Fibroblast of the aortic adventitia (primary cell): ENCODE measurements at places on chromosomes 2 and 18.
A peak's percentile ranks its signal among the peaks of the same experiment; 100 is the strongest.

DNA sequence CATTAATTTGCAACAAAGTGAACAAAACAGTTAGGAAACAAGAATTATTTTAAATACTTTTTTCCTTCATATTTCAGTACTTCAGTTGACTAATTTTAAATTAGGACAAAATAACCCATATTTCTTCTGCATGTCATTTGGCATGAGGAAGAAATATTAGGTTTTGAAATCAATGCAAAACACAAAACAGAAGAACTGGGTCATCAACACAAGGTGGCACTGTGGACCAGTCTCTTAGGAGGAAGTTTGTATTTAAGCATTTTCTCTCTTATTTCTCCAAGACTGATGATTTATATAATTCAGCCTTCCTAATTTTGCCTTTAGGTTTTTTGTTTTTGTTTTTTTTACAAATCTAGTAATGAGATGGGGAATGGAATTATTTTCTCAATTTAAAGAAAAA, 352.8 kb upstream of the KCNH7 start:
- peak; percentile 77 for DNase-seq

DNA sequence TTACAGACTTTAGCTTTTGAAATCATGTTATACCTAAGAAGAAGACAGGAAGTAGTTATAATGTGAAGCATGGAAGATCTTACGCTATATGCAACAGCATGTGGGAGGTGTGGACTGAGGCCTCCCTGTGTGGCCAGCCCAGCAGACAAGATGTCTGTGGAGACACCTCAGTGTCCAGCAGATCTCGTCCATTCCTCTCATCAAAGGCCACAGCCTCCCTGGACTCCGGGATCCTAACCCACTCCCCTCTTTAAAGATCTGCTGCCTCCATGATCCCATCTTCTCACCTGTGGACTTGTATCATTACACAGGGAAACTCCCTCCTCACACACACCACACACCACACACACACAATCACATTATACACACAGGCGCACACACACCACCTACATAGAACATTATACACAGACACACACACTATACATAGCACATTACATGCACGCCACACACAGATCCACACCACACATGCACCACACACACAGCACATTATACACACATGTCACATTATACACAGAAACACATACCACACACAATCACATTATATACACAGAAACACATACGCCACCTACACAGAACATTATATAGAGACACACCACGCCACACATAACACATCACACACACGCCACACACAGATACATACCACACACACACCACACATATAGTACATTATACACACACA, 89.5 kb downstream of the PXDN start:
- DNase-seq: no peak

DNA sequence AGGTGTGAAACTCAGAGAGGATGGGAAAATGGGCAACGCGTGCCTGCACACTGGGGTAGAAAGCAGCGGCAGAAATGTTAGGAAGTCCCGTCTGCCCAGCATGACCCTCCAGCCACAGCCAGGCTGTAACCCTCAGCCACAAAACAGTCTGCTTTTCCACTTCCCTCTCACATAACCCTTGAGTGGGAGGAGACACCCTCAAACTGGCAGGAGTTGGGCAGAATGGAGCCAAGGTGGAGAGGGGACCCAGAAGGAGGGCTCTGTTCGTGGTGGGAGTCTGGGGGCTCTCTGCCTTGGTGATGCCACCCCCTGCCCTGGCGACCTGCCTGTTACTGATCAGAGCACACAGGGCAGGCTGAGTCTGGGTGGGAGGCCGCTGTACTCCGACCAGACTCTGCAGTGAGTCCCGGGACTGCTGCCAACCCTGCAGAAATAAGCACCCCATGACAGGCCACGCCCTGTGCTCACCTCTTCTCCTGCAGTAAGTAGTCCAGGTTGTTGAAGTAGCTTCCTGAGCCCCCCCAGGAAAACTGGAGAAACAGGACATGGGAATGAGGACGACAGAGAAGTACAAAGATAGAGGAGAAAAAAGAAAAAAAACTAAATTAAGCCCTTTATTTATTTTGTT, 16.0 kb downstream of the FAM178B start:
- DNase-seq: no peak

DNA sequence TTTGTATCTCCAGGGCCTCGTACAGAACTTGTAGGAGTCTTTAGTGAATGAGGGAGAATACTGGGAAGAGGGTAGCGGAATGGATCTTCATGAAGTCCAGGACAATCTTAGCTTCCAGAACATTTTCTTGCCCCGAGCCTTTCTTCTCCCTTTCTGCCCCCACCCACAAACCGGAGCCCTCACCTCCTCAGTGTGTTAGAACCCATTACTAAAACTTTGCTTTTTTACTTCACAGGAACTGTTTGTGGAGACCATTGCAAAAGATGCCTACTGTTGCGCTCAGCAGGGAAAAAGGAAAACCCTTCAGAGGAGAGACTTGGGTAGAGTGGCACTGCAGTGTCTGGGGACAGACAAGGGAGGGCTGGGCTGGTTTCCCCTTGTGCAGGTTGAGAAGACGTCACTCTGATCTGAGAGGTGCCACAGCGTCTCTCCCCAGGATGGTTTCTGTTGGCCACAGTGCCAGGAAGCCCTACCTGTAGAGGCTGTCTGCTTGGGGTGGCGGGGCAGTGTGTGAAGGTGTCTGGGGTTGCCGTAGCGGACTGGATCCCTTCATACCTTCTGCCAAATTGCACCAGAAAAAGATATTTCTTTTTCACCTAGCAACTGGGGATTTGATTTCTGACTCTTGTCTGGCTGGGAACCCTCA, 786 bp downstream of the POLE4 start:
- no peak for DNase-seq

- peak; percentile 95 for DNase-seq
Observed at GRCh38 chr2:19538411-19538963, 180.1 kb upstream of the OSR1 start.

DNA sequence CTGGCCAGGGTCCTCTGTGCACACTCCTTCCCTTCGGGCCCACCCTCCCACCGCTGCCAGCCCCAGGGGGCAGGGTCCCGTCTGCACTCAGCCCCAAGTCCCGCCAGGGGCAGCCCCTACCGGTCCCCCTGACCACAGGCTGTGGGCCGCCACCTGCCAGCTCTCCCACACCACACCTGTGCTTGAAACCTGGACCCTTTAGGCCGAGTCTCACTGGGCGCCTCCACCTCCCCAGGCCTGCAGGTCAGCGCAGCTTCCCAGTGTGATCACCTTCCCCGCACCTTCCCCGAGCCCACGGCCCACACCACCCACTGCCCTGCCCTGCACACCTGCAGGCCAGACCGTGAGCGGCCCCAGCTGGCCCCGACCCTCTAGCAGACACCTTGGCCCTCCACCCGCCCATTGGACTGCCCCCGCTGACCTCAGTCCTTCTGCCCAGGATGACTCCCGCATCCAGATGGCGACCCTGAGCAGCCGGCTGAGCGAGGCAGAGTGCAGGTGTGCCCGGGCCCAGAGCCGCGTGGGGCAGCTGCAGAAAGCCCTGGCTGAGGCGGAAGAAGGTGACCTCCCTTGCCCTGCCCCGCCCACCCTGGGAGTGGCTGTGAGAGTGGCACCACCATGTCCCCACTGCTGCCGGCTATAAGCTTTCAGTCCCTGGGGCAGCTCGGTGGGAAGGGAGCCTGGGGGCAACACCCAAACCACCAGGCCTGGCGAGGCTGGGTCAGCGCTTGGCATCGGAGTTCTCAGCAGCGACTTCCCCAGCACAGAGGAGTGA, 31.3 kb upstream of the SNED1 start:
- no peak for DNase-seq

GRCh38 chr2:190267302-190267701, 52.3 kb downstream of the HIBCH start:
- DNase-seq: peak; percentile 89

- DNase-seq: no peak
Observed at GRCh38 chr2:43196768-43197587, 29.4 kb downstream of the ZFP36L2 start.

- DNase-seq: peak; percentile 45
Observed at GRCh38 chr2:219045937-219046550, 4.7 kb upstream of the CFAP65 start.

- DNase-seq: no peak
Observed at GRCh38 chr18:74172697-74173433, 24.5 kb downstream of the TIMM21 start.

- DNase-seq: peak; percentile 82
Observed at GRCh38 chr2:216478151-216478550, 20.5 kb upstream of the RPL37A start.

DNA sequence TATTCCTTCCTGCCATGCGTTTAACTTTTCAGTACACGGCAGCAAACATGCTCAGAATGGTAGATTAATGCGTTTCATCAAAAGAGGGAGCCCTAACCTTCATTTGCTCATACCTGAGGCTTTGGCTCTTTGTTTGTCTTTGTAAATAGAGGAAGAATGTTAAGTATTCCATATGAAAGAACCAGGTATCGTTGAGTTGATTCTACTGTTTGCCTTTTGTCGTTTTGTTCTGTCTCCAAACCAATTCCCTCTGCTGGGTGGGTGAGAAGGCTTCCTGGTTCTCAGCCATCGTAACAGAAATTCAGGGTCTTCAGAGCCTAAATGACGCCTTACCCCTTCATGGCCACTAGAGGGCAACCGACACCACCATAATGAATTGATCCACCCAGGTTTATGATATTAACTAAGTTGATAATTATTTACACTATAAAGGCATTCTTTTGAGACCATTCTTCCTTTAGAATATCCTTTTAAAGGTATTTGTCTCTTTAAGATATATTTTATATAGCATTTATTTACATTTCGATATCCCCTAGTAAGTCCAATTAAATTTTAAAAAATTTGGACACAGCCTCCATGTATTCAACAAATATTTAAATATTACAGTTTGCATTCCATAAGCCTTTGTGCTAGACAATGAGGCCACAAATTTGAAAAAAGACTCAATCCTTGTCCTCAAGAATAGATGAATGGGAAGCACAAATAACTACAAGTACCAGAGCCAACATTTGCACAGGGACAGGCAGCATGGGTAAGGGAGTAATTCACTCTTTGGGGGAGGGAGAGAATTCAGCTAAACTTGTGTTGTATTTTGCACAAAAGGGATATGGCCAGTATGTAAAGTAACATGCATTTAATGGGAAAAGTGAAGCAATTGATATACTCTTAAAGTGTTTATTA, 48.1 kb downstream of the TIMM21 start:
- peak; percentile 80 for DNase-seq

DNA sequence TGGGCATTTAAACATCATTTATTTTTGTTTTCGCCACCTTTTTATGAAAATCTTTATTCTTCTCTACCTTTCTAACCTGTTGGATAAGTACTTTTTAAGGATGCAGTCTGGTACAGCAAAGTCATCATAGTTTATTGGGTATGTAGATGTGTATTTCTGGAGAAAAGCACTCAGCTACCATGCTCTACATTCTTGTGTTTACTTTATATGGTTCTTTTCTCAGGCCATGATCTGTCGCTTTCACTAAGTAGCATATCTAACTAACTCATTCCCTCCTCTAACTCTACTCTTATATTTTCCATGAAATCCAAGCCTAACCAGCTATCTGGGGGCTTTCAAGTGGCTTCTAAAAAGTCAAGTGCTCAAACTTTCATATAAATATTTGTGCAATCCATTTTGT, 25.3 kb upstream of the SETBP1 start:
- DNase-seq: no peak

GRCh38 chr2:45483997-45484396, 127.1 kb downstream of the SRBD1 start:
- peak; percentile 33 for DNase-seq

GRCh38 chr2:75800456-75800855, 89.7 kb upstream of the GCFC2 start:
- DNase-seq: no peak

- no peak for DNase-seq
Observed at GRCh38 chr2:28175028-28175427, 217.6 kb upstream of the FOSL2 start.

DNA sequence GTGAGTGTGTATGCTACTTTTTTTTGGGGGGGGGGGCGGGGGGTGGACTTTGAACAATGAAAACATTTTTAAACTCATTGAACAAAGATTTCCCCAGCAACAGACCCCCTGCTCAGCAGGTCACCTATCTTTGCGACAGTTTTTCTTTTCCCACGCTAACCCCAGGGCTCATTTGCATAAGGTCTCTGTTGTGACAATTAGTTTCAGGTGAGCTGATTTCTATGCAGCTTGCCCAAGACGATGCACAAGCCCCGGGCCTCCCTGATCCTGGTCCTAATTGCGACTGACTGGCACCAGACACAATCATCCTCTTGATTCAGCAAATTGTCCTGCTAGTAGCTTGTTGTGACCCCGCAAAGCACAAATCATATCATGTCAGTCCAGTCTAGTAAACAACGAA, 40.3 kb downstream of the ZEB2 start:
- no peak for DNase-seq

- DNase-seq: peak; percentile 57
Observed at GRCh38 chr2:43482961-43483360, 112.9 kb downstream of the THADA start.
